SK-N-DZ (cell line): ENCODE measurements at places on chromosomes 7 and 10.

GRCh38 chr10:42987121-42987541 lies 89.7 kb upstream of the RET start:
- no peak for DNase-seq

DNA sequence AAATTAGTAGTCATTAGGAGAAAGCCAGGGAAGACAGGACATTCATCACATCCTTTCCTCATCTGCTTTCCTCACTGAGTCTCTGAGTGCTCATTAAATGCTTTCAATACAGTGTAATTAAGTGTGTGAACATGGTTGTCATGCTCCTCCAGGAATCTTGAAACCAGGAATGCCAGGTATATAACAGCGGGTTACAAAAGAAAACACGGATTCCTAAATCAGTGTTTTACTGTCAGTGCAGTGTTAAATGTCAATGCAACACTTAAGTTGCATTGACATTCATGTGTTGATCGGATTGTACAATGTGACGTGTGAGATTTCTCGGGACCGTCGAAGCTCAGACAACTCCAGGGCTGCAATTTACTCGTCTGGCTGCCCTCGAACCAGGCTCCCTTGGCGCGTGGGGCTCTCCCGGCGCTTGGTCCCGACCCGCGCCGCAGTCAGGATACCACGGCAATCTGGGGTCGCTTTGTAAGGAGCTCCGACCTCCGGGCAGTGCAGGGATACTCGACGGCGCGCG lies 455 bp upstream of the SPAG6 start:
- no peak for DNase-seq

DNA sequence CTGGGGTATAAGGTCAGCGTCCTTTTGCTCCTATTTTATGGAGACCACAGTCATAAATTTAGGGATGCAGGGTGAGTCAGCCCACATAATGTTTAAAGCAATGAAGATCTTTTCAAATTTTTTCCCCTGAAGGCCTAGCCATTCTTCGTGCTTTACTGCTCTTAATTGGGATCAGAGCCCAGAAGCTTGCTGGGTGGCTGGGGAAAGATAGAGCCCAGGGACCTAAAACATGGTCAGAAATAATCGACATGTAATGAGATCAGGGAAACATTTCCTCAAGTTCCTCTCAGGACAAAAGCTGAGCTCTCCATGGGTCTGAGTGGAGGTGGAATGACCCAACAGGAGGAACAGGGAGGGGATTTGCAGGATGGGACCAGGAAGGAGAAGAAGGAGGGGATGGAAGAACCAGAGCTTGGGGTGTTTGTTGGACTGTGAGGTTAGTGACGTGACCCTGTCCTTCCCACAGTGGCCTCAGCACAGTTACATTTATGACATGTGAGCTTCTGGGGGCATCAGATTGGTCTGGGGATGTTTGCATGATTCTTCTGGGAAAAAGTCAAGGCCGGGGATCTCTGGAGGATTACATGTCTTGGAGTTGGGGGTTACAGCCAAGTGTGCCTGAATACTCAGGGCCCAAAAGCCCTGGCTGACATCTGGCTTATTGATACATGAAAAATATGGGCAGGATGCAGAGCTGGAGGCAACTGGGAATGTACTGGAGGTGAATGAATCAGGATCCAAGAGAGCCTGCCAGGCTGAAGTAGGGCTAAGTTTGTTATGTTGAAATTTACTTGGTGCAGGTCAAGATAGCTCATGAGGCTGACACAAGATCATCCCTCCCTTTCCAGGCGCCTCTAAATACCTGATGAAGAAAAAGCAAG lies 477.9 kb downstream of the RPS24 start:
- DNase-seq, result no peak

- no peak for DNase-seq
Measured at GRCh38 chr7:45591101-45591906, 17.1 kb downstream of the ADCY1 start.

DNA sequence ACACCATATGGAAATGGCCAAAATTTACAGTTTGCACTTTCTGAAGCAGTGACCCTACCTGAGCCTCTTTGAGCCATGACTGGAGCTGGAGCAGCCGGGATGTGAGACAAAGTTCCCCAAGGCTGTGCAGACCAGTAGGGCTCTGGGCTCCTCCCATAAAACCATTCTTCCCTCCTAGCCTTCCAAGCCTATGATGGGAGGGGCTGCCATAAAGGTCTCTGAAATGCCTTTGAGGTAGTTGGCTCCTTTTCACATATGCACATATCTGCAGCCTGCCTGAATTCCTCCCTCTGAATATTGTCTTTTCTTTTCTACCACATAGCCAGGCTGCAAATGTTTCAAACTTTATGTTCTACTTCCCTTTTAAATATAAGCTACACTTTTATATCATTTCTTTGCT lies 516.6 kb upstream of the POM121L12 start:
- DNase-seq, result no peak

DNA sequence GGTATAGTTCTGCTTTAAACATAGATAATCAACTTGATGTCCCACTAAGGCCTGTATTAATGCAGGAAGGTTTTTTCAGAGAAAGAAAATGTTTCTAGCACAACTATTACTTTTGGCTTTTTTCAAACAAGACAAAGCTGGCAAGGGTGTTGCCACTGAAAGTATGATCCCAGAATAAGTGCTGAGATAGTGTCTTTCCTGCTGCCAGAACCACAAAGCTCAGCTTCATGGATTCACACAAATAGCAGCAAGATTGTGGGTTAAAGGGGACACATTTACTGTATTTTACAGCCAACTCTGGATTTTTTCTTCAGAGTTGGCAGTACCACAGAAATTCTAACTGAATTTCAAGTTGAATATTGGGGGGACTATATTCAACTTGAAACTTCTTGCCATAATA lies 4.3 kb downstream of the NCOA4 start:
- no peak for DNase-seq
